Left cardiac atrium (tissue), 4 donors: ENCODE measurements at places on chromosomes 5 and 9. TPM values are rescaled to one million over a fixed set of nuclear protein-coding genes. Genes with fewer than 3 reads are reported as not detected.

PCDHB13 gene
- total RNA-seq: 5.3 TPM

RORB gene
- total RNA-seq: 3.2 TPM

IRX1 gene
- total RNA-seq: not detected

ECSCR gene
- 49.8 TPM for total RNA-seq

DNA sequence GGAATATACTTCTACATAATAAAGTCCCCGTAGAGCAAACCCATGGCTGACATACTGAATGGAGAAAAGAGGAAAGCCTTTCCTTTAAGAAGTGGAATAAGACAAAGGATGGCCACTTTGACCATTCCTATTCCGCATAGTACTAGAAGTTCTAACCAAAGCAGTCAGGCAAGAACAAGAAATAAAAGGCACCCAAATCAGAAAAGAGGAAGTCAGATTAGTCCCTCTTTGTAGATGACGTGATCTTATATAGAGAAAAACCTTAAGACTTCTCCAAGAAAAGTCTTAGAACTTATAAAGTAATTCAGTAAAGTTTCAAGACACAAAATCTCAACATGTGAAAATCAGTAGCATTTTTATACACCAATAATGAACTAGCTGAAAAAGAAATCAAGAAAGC is 133.9 kb downstream of the GIN1 start:
- DNase-seq: no peak

DNA sequence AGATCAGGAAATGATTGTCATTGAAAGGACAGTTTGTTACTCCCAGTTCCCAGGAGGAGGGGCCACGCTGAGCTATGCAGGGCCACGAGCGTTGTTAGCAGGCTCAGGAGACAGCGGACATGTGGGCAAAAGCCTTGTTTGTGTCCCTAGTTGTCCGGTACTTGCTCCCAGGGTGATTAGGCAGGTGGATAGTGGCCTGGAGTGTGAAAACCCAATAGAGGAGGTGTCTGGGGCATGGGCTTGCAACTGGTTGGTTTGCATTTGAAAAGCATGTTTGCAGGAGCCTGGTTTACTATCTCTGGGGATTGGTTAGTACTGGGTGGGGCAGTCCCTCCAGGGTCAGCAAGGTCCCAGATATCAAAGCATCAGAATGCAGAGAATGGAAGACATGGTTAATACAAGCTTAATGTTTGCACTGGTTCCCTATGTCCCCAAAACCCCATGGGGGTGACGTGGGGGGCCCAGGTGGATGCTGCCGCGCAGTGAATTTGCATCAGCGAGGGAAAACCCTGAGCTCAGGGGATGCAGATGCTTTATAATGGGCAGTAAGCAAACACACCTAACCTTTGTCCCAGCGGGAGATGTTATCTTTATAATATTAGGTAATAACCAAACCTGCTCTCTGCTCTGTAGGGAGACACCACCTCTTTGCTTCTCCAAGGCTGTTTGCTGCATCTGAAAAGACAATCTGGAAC is 39.7 kb downstream of the ROPN1L start:
- no peak for DNase-seq

GRCh38 chr5:167754501-167755021 is 536.9 kb upstream of the WWC1 start:
- no peak for DNase-seq

DNA sequence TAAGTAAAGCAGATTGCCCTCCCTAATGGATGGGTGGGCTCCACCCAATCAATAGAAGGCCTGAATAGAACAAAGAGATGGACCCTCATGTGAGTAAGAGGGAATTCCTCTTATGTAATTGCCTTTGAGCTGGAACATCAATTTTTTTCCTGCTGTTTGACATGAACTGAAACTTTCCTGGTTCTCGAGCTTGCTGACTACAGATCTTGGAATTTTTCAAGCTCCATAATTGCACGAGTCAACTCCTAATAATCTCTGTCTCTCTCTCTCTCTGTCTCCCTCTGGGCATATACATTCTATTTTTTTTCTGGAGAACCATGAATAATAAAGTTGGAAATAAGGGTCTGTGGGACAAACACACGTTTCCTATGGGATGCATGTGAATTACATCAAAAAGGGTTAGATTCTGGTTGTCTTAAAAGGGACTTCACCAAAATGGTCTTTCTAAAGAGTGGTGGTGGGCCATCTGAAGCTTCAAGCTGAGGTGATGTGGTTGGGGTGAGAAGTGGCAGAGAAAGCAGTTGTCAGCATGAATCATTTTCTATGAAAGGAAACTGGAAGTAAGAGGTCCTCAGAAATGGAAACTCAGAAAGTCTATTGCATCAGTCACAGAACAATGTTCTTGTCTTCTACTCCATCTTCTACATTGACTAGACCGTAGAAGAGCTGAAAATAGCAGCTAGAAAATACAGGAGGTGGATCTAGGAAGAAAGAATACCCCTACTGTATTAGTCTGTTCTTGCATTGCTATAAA is 47.0 kb upstream of the HOMER1 start:
- no peak for DNase-seq

- DNase-seq: no peak
These were observed 33.9 kb upstream of the ABCA1 start for GRCh38 chr9:104961701-104962359.

DNA sequence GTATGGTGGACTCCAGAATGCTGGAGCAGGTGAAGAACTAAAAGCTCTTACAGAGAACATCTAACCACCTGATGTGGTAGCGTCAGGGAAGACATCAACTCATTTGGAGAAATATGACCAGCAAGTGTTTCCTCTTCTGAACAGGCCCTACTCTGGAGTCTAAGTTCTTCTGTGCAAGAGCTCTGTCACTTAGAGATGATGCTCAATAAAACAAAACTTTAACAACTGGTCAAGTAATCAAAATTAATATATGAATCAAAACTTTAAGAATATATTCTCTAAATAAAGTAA is 85.8 kb downstream of the CYFIP2 start:
- DNase-seq: no peak

DNA sequence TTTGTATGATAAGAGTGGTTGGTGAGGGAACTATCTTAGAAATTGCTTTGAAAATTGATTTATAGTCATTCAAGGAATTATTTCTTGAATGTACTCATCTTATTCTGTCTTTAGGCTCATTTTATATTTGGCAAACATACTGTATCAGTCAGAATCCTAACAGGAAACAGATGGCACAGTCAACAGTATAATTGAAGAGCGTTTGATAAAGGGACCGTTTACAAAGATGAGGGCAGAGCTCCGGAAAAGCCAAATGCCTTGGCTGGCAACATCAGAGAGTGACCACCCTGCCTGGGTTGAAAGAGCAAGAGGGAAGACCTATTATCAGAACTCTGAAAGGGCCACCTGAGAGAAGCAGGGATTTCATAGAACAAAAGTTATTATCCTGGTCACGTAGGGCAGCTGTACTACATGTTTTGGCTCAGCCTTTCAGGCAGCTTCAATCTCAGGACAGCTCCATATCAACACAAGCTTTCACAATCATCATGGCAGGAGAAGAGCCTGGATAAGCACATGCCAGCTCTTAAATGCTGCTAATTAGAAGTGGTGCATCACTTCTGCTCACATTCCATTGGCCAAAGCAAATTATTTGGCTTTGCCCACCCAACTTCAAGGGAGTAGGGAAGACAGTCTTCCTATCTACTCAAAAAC is 47.2 kb upstream of the ARL15 start:
- no peak for DNase-seq

DNA sequence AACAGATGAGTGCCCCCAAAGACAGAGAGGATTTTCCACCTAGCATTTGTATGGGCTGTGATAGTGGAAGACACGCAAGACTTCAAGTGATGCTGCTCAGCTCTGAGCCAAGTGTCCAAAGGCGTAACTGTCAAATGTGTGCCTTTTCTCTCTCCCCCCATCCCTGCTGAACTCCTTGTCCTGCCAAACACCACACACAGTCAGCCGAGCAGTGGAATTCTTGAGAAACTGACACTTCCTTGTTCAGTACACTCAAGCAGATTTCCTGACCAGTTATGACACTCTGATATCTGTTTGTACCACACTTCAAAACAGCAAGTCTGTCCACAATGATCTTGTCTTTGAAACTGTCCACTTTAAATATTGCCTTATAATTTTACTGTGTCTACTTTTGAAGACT is 166.4 kb downstream of the PIK3R1 start:
- DNase-seq: no peak

DNA sequence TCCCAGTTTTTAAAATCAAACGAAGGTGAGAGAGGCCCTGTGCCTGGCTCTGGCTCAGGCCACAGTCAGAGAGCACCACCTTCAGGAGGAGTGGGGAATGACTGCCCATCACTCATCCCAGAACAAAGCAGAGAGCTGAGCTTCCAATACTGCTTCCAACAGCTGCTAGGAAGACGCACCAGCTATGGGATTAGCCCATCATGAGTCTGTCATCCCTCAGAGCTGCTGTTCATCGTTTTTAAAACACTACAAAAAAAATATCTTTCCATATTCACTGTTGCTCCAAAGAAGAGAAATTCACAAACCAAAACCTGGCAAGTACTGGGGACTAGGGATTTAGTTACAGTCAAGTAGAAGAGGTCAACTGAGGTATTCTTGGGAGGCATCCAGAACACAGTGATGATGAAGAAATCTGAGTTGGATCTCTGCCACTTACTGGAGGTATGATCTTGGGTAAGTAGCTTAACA is 102.4 kb downstream of the CDK5RAP2 start:
- peak; percentile 66 for DNase-seq

- no peak for DNase-seq
These were observed 312.3 kb upstream of the NREP start for GRCh38 chr5:112069329-112069728.
